Lung (tissue), 17 donors: ENCODE measurements at places on chromosomes 7 and 10. TPM values are rescaled to one million over a fixed set of nuclear protein-coding genes. Genes with fewer than 3 reads are reported as not detected.

DNA sequence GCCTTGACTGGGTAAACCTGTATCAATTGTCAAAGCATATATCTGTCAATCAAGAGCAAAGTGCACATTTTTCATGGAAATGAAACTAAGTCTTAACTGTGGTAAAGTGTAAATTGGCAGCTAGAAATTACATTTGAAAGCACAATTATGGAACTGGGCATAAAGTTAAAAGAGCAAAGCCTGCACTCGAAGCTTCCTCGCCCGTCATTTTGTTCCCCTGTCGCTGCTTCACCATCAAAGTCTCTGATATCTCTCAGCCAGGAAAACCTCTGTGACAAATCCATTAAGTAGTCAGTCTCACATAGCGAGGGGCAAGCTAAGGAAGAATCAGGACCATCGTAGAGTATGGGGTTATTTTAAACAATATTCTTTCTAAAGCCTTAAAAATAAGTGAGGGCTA, 27.9 kb downstream of the PON1 start:
- DNase-seq: no peak
- no peaks in the 10 kb centered on the region for H3K36me3 ChIP-seq
- no peak overlapping the region for H3K27ac ChIP-seq

DNA sequence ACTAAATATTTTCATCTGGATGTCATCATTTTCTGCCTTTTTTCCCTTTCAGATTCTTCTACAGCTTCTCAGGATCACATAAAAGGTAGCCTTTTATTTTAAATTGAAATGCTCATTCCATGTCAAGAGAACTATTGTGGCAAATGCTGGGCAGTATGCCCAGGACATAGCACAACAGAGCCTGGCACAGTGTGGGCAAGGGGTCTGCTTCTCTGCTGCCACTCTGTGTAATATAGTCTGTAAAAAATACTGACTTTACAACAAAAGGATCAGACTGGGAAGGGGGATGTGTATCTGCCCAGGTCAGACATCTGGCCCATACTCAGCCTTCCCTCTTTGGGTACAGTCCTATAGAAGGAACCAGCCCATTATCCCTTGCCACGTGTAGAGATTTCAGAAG, 62.7 kb downstream of the CUZD1 start:
- H3K27me3 ChIP-seq: no peaks in the 10 kb centered on the region
- H3K27ac ChIP-seq: no peak overlapping the region
- H3K4me1 ChIP-seq: no peaks in the 10 kb centered on the region
- no peak overlapping the region for H3K4me3 ChIP-seq
- no peaks in the 10 kb centered on the region for H3K36me3 ChIP-seq

DNA sequence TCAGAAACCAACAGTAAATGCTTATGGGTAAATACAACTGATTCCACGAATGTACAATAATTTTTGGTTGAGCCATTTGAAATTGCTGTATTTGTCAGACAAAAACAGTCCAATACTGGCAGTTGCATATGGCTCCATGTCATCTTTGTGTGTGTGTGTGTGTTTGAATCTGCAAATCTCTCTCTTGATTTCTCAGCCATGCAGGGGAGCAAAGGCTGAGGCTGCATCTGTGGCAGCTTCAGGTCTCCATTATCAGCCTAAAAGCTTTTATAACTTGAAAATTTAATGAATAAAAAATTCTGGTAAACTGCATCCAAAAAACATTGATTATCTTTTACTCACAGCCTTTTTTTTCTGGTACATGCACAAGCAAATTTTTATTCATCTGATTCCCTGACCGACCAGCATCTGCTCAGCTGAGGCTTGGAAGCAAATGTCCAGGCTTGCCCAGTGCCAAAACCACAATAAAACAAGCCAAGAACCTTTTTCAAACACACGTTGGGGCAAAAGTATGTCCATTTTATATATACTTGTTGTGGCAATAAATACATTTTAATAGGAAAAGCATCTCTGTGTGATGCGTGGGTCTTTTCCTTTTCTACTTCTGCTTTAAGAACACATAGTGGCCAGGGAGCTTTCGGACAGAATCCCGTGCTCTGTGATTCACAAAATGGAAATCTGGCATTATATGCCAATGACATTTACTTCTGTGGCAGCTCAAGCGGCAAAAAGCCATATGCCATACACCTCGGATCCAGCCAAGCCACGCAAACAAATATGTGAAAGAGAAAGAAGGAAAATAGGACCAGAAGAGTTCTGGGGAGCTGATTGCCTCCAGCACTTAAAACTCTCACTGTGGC, 275.6 kb upstream of the AOAH start:
- DNase-seq: no peak
- H3K36me3 ChIP-seq: no peaks in the 10 kb centered on the region
- no peaks in the 10 kb centered on the region for H3K27me3 ChIP-seq

- H3K27me3 ChIP-seq: no peaks in the 10 kb centered on the region
- no peak overlapping the region for H3K4me3 ChIP-seq
- no peak for DNase-seq
Observed at GRCh38 chr10:84668186-84668763, 339.9 kb downstream of the CCSER2 start.

- H3K27me3 ChIP-seq: no peaks in the 10 kb centered on the region
- H3K4me3 ChIP-seq: no peak overlapping the region
- no peaks in the 10 kb centered on the region for H3K4me1 ChIP-seq
- no peak overlapping the region for H3K27ac ChIP-seq
- DNase-seq: no peak
Observed at GRCh38 chr10:6593241-6593671, 13.2 kb upstream of the PRKCQ start.

GRCh38 chr10:25725917-25726716, 207.9 kb upstream of the MYO3A start:
- no peaks in the 10 kb centered on the region for H3K4me1 ChIP-seq
- H3K36me3 ChIP-seq: no peaks in the 10 kb centered on the region
- peak; percentile 71 for DNase-seq
- H3K27me3 ChIP-seq: no peaks in the 10 kb centered on the region
- H3K4me3 ChIP-seq: no peak overlapping the region

DNA sequence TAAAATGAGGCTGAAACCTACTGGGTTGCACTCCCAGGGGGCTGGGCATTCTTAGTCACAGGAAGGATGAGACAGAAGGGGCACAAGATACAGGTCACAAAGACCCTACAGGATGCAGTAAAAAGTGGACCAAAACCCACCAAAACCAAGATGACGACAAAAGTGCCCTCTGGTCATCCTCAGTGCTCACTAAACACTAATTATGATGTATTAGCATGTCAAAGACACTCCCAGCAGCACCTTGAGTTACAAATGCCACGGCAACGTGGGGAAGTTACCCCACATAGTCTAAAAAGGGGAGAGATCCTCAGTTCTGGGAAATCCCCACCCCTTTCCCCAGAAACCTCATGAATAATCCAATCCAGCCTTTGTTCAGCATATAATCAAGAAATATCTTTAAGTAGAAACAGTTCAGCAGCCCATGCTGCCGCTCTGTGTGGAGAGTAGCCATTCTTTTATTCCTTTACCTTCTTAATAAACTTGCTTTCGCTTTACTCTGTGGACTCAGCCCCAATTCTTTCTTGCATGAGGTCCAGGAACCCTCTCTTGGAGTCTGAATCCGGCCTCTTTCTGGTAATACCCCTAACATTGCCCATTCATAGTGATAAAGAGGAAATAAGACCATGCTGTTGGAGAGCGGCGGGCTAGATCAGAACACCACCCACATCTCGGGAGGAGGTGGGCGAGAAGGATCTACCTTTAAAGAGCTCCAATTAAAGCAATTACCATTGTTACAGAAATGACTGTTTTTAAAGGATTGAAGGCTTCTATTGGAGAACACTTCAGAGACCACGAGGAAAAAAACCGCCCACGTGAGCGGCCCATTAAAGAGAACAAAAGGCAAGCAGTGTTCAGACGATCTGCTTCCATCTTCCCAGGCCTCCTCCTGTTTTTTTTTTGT, 170.9 kb downstream of the USP6NL start:
- no peaks in the 10 kb centered on the region for H3K4me1 ChIP-seq
- H3K4me3 ChIP-seq: no peak overlapping the region
- no peaks in the 10 kb centered on the region for H3K27me3 ChIP-seq
- H3K27ac ChIP-seq: no peak overlapping the region
- DNase-seq: no peak
- H3K36me3 ChIP-seq: no peaks in the 10 kb centered on the region

DNA sequence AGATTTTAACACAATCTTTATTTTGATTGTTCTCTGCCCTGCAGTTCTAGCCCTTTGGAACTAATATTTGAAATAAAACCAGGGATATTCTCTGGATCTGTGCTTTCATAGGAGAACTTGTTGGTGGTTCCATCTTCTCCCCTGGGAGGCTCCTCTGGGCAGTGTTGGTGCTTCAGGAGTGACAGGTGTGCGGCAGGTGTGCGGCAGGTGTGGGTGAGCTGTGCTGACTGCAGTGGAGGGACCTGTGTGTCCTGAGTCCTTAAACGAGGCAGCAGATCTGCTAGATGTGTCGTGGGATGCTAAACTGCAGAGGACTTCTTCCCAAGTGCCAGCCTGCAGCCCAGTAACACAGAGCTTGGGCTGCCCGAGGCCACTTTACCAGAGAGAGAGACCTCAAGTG, 98.4 kb downstream of the LYZL1 start:
- no peaks in the 10 kb centered on the region for H3K27me3 ChIP-seq
- no peak overlapping the region for H3K27ac ChIP-seq
- DNase-seq: no peak

GRM3 gene
- 0.17 TPM for total RNA-seq

AGMO gene
- total RNA-seq: 0.17 TPM

TMEM273 gene
- total RNA-seq: 22.7 TPM

CRYGN gene
- 0.28 TPM for total RNA-seq

C10orf62 gene
- not detected for total RNA-seq
